ENCODE measurements at places on chromosomes 7 and 10.

DNA sequence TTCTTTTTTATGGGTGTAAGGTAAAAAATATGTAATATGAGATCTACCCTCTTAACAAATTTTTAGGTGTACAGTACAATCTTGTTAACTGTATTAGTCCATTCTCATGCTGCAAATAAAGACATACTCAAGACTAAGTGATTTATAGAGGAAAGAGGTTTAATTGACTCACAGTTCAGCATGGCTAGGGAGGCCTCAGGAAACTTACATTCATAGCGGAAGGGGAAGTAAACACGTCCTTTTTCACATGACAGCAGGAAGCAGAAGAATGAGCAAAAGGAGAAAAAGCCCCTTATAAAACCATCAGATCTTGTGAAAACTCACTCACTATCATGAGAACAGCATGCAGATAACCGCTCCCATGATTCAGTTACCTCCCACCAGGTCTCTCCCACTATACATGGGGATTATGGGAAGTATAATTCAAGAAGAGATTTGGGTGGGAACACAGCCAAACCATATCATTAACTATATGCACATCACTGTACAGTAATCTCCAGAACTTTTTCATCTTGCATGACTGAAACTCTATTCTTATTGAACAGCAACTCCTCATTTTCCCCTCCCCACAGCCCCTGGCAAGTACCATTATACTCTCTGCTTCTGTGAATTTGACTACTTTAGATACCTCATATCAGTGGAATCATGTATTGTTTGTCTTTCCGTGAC is 127.4 kb downstream of the WNT2 start:
- peak; percentile 38 for DNase-seq

DNA sequence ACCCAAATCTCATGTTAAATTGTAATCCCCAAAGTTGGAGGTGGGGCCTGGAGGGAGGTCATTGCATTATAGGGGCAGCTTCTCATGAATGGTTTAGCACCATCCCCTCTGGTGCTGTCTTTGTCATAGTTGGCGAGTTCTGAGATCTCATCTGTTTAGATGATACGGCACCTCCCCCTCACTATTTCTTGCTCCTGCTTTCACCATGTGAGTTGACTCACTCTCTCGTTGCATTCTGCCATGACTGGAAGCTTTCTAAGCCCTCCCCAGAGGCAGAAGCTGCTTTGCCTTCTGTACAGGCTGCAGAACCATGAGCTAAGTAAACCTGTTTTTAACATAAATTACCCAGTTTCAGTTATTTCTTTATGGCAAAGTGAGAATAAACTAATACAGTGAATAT is 18.9 kb upstream of the ZNF138 start:
- DNase-seq, result no peak

DNA sequence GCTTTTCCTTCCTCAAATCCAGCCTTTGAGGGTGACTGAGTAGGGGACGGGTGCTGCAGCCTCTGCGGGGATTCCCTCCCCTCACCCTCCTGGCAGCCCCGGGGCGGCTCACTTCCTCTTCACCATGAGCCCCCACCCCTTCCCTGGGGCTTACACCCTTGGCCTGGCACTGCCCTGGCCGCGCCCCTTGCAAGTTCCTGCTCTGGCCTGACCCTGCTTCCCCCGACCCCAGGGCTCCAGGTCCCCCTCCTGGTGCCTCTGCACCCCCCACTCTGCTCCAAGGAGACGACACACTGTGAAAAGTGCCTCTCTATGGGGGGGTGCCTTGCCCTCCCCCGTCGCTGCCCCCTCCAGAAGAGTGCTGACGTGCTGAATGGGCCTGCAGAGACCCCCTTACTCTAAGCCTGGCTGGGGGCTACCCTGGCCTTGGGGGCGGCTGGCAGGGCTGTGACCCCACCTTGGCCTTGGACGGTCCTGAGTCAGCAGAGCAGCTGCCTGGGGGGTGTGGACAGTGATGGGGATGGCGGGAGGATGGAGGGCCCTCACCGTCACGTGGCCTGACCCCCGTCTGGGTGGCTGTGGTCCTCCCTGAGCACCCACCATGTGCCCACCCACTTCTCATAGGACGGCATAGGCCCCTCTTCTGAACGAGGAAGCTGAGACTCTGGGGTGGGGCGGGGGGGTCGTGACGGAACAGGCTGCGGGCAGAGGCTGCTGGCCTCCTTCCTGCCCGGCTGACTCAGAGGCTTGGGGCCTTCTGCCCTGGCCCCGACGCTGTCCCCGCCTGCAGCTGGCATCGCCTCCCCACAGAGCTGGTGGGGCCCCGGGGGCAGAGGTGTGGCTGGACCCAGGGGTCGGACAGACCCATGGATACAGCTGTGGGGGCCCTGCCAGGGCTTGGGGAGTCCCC is 9.8 kb downstream of the LFNG start:
- DNase-seq, result no peak

GRCh38 chr10:14389981-14390590 is 59.4 kb upstream of the FRMD4A start:
- no peak for DNase-seq

- DNase-seq, result no peak
Measured at GRCh38 chr7:11607686-11608085, 224.3 kb downstream of the THSD7A start.
